Activated T-helper 1 cell treated with anti-CD3 and anti-CD28 coated beads, Interleukin-2, amount 50 U/mL, for 16 hours (primary cell): ENCODE measurements at places on chromosomes 2 and 18.

DNA sequence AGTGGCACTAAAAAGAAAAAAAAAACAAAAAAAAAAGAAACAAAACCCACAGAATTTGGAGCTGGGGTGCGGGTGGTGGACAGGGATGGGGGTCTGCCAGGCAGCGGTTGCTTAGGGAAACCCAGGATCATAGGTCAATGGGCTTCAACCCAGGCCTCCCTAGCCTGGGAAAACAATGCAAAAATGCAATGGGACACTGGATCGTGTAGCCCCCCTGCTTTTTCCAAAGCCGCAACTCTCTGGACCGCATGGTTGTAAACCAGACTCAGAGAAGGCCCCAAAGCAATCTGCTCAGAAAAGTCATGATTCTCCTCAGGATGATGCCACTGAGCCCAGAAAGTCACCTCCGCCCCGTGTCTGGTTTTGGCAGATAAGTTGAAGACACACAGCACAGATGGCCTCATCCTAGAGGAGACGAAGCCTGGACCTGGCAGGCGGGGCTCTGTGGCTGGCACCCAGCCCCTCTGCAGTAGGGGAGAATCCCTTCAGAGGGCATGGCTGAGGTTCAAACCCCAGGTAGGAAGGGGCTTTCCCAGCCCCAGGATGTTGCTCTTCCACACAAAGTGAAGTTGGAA, 5.1 kb downstream of the DLX2 start:
- DNase-seq: no peak

DNA sequence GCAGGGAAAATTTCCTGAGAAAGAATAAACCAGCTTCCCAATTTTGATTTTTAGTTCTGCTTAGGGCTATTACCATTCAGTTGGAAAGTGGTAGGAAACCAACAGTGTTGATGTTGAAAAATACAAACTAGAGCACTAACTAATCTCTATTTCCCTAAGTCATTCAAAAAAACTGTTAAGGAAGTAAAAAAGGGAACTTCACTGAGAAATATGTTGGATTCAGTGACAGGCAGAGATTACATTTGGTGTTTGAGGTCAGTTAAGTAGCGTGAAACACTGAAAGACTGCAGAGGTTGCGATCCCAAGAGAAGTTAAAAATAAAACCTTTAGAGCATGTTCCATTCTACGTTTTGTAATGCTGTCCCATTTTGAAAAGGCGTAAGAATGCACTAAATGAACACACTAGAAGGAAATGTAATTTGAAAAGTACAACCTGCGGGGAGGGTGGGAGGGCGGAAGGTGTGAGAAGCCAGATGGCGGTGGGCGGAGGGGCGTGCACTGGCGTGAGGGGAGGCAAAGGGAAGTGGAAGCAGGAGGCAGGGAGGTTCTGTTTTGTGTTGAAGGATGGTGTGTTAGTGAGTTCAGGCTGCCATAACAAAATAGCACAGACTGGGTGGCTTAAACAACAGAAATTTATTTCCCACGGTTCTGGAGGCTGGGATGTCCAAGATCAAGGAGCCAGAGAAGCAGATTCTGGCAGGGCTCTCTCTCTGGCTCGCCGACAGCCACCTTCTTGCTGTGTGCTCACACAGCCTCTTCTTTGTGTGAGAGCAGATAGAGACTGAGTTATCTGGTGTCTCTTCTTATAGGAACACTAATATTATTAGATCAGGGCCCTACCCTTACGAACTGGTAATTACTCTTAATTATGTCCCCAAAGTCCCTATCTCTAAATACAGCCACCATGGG, 94.3 kb upstream of the KCTD1 start:
- no peak for DNase-seq

DNA sequence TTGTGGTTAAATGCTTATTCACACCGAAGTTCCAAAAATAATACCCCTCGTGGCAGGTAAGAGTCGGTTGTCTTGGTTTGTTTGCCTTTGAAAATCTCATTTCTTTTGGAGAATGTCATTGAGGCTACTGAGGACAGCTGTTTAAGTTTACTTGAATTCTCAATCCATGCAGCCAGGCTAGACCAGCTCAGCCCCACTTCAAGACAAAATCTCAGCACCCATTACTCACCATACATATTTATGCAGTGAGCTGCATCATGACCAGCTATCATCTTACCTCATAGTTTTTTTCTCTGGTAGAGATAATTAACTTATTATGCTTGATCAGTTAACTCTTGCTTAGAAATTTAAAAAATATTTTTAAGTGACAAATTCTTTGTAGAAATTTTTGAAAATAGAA, 115.9 kb downstream of the HAUS1 start:
- no peak for DNase-seq

DNA sequence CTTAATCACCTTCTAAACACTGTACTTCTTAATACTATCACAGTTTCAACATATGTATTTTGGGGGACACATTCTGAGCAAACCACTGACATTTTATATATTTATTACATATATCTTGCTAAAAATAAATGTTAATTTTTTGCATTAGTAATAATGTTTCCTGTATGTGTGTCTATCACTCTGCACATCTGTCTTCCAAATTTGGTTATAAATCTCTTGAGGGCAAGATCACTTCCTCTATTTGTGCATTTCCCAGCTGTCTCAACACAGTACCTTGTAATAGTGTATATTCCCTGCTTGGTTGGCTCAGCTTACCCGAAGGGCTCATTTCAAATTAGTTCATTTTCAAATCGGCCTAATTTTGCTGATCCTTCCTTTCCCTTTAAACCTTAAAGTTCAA, 617.1 kb upstream of the GYPC start:
- DNase-seq: no peak

GRCh38 chr2:136288249-136288648, 170.3 kb upstream of the CXCR4 start:
- DNase-seq: no peak

- DNase-seq: no peak
Observed at GRCh38 chr2:141058556-141058955, 1072.3 kb downstream of the LRP1B start.
